ENCODE measurements at places on chromosomes 13 and 19.

DNA sequence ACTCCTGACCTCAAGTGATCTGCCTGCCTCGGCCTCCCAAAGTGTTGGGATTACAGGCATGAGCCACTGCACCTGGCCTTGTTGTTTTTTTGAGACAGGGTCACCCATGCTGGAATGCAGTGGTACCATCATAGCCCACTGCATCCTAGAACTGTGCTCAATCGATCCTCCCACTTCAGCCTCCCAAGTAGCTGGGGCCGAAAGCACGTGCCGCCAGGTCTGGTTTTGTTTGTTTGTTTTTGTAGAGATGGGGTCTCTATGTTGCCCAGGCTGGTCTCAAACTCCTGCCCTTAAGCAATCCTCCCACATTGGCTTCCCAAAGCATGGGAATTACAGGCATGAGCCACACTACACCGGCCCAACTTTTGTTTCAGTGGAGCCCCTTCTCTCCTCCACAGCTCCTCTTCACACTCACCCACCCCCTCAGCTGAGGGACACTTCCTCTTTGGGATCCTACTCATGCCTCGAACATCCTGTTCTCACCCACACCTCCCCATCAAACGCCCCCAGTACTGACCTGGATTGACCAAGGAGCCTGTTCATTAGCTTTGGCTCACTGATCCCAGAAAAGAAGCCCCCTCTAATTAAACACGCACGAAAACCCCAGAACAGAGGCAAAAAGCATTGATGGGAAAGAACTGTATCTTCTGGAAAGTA lies 12.8 kb upstream of the CERS4 start:
- ATAC-seq, result no peak

DNA sequence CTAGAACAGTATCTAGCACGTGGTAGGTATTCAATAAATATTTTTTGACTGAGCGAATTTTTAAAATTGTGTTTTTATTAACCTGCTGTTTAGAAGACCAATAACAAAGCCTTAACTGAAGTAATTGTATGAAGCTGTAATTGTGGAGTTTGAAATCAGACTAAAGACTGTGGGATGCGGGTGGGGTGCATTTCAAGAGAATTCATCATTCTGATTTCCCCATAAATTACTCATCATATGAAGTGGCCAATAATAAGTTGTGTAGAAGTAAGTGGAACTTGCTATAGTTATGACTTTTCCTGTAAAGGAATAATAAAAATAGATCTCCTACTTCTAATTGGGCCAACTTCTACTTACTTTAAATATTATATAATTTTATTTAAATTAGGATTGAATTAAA lies 449.3 kb downstream of the PCDH9 start:
- ATAC-seq, result no peak

DNA sequence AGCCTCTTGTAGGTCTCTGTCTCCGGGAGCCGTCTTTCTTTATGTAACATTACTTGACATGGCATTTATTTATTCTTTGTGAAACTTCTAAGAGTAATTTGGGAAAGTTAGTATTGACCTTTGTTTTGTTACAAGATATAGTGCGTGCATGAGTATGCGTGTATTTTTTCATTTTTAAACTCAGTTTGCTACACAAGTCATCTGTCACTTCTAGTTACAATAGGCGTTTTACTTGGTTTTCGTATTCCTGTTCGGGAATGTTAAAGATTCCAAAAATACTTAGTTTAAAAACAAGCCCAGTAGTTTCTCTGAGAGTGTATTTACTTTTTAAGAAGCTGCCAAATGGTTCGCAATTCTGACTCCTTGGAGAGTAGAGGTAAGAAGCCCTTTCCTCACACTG lies 3.2 kb downstream of the PDS5B start:
- ATAC-seq, result no peak

DNA sequence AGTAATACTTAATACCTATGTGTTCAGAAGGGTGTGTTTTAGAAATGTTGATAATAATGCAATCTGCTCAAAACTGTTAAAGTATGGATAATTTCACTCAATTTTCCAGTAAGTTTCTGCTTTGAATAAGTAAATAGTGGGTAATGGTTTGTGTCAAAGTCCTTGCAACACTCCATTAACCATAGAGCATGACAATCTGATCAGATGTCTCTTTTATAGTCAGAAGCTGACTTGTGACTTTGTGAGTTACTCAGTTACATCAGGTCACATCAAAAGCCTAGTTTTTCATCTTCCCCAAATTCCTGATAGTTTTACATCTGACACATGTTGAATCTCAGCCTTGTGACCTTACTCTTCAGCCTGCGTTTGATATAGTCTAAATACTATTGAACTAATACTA lies 338.0 kb downstream of the EFNB2 start:
- no peak for ATAC-seq
